Sigmoid colon (tissue), 7 donors: ENCODE measurements at places on chromosomes 3 and 15. TPM values are rescaled to one million over a fixed set of nuclear protein-coding genes. Genes with fewer than 3 reads are reported as not detected.

- no peak for DNase-seq
Observed at GRCh38 chr15:57224664-57225063, 151.6 kb upstream of the CGNL1 start.

- no peak for DNase-seq
Observed at GRCh38 chr3:89363171-89363570, 255.8 kb downstream of the EPHA3 start.

- peak; percentile 73 for DNase-seq
Observed at GRCh38 chr15:72312605-72313447, 7.1 kb downstream of the CELF6 start.

DNA sequence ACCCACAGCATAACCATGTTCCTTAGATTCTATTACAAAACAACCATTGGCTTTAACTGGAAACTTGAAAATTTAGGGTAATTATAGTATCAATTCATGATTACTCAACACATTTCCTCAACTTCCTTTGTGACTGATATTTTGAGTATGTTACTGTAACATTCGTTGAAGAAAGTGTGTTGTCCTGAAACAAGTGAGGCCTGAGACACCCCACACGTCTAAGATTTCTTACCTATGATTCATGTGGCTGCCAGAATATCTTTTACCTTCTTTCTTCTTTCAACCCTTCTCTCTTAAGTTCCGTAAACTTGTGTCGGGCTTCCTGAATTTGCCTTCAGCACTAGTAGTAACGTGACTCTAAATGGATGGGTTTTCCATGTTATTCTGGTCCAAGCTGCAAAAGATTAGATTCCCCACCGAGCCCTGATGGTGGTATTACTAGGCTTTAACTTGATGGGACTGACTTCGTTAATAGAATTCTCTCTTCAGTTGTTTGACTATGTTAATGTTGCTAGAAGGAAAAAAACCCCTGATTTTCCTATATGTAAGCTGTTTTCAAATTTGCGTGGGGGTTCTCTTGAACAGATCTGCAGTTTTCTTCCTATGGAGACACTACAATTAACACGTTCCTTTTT, 296.0 kb upstream of the ICE2 start:
- no peak for DNase-seq

- no peak for DNase-seq
Observed at GRCh38 chr3:53174346-53175250, 13.6 kb downstream of the PRKCD start.

- DNase-seq, result no peak
Observed at GRCh38 chr15:65926459-65926858, 57.2 kb downstream of the RAB11A start.

GRCh38 chr3:52245322-52246263, at the start of gene PPM1M:
Gene PPM1M, plus strand, starts transcription at chr3:52245759. Its CDS starts 66 bp downstream, at chr3:52245825.
- DNase-seq, result peak; percentile 80

DNA sequence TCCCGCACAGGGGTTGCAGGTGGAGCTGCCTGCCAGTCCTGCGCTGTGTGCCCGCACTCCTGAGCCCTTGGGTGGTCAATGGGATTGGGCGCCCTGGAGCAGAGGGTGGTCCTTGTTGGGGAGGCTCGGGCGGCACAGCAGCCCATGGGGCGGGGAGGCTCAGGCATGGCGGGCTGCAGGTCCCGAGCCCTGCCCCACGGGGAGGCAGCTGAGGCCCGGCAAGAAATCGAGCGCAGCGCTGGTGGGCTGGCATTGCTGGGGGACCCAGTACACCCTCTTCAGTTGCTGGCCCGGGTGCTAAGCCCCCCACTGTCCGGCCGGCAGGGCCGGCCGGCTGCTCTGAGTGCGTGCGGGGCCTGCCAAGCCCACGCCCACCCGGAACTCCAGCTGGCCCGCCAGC, 27.9 kb downstream of the NCK1 start:
- DNase-seq, result no peak

GRCh38 chr15:65902373-65902772, 33.1 kb downstream of the RAB11A start:
- DNase-seq, result peak; percentile 71

GRCh38 chr3:118945834-118946233, 88.8 kb downstream of the IGSF11 start:
- no peak for DNase-seq

GRCh38 chr15:61011576-61012336, 217.3 kb downstream of the RORA start:
- DNase-seq, result no peak

The AGBL1 gene
- not detected for polyA plus RNA-seq

The FBXO40 gene
- under 0.01 TPM for polyA plus RNA-seq

The PLCH1 gene
- polyA plus RNA-seq, result 1.2 TPM

The PHLDB2 gene
- 7.2 TPM for polyA plus RNA-seq

The OR5K2 gene
- polyA plus RNA-seq, result not detected

The TMPRSS7 gene
- polyA plus RNA-seq, result under 0.01 TPM
